Muscle of leg (tissue), 16 donors: ENCODE measurements at places on chromosomes 16 and 17.

DNA sequence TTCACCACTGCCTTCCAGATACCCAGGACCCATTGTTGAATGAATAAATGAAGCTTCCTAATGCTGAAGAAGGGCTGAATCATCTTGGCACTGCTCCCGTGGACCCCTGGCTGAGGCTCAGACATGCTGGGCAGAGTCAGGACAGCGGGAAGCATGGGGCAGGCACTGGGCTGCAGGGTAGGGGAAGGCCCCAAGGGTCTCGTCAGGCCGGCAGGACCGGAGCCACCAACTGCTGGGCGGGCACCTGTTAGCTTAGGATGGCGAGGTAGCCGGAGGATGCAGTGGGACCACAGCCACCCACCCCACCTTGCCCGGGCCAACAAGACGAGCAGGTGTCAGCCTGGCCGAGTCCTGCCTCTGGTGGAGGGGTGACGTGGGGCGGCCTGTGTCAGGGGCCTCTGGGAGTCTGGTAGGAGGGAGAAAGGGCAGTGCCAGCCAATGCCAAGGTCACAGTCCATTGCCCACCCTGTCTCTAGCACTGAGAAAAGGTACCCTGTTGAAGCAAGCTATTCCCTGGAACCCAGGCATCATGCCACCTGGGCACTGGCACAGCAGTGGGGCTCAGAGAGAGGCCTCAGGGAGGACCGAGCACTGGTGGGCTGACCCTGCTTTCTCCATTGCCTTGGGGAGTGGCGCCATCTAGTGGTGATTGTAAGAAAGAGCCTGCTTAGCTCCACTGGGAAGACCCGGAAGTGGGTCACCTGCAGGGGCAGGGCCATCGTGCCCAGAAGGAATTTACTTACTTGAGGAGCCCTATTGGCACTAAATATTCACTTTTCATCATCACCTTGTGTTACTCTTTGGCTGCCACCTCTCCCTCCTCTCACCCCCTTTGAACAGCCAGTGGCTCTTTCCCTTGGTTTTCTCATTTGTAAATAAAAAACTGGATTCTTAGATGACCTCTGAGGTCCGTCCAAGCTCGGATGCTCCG lies 3.0 kb upstream of the DLX3 start:
- no peaks in the 10 kb centered on the region for H3K36me3 ChIP-seq
- DNase-seq = peak; percentile 90
- peaks cover 30% of the 10 kb centered on the region for H3K4me1 ChIP-seq
- peaks cover 84% of the 10 kb centered on the region for H3K27me3 ChIP-seq
- H3K27ac ChIP-seq = no peak overlapping the region

- H3K36me3 ChIP-seq = peaks cover 3% of the 10 kb centered on the region
- peaks cover 80% of the 10 kb centered on the region for H3K4me1 ChIP-seq
- no peak for DNase-seq
- H3K27me3 ChIP-seq = no peaks in the 10 kb centered on the region
- no peak overlapping the region for H3K4me3 ChIP-seq
- peak overlapping the region; percentile 93 for H3K27ac ChIP-seq
Measured at GRCh38 chr16:4246777-4247459, 5.0 kb upstream of the SRL start.

- no peaks in the 10 kb centered on the region for H3K36me3 ChIP-seq
- no peak overlapping the region for H3K4me3 ChIP-seq
- H3K4me1 ChIP-seq = peaks cover 13% of the 10 kb centered on the region
- no peaks in the 10 kb centered on the region for H3K27me3 ChIP-seq
- DNase-seq = no peak
Measured at GRCh38 chr17:27354491-27355081, 60.7 kb downstream of the WSB1 start.

DNA sequence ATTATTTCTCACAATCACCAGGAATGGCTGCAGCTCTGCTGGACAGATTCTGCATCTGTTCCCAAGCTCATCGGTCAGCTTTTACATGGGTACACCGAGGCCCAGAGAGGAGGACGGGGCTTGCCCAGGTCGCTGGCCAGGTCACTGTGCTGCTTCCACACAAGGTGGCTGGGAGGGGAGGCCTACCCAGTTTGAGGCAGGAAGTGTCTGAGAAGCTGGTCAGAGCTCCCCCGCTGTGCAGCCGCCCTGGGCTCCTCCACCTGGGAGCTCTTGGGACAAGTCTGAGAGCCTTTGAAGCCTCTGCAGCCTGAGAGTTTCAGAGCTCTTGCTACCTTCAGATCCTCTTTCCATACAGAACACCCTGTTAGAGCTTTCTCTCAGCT lies 143.3 kb downstream of the CLEC16A start:
- H3K36me3 ChIP-seq = peaks cover 25% of the 10 kb centered on the region
- H3K27ac ChIP-seq = no peak overlapping the region
- DNase-seq = no peak
- no peaks in the 10 kb centered on the region for H3K27me3 ChIP-seq

DNA sequence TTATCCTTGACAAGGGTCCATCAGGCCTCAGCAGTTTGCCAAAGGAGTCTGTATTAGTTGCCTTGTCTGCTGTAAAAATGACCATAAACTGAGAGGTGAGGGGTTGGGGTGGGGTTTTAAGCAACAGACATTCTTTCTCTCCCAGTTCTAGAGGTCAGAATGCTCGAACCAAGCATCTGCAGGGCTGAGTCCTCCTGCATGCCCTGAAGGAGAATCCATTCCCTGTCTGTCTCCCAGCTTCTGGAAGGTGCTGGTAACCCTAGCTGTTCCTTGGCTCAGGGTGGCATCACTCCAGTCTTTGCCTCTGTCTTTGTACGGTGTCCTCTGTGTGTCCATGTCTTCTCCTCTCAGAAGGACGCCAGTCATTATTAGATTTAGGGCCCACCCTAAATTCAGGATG lies 17.5 kb upstream of the IRF8 start:
- no peak overlapping the region for H3K27ac ChIP-seq
- H3K27me3 ChIP-seq = peaks cover 38% of the 10 kb centered on the region
- H3K36me3 ChIP-seq = no peaks in the 10 kb centered on the region
- DNase-seq = no peak

GRCh38 chr17:9880582-9880999 lies 24.5 kb downstream of the RCVRN start:
- H3K27me3 ChIP-seq = no peaks in the 10 kb centered on the region
- no peak for DNase-seq
- no peaks in the 10 kb centered on the region for H3K36me3 ChIP-seq
- H3K4me3 ChIP-seq = no peak overlapping the region

- H3K27ac ChIP-seq = peak overlapping the region; percentile 52
- H3K4me3 ChIP-seq = no peak overlapping the region
- peaks cover 32% of the 10 kb centered on the region for H3K36me3 ChIP-seq
- H3K4me1 ChIP-seq = peaks cover 42% of the 10 kb centered on the region
- H3K27me3 ChIP-seq = no peaks in the 10 kb centered on the region
Measured at GRCh38 chr17:21174713-21175112, 39.2 kb downstream of the TMEM11 start.

GRCh38 chr17:28577466-28577824 lies 750 bp upstream of the ALDOC start:
- peaks cover 8% of the 10 kb centered on the region for H3K4me1 ChIP-seq
- no peaks in the 10 kb centered on the region for H3K27me3 ChIP-seq
- no peak overlapping the region for H3K27ac ChIP-seq
- peaks cover 34% of the 10 kb centered on the region for H3K36me3 ChIP-seq
- no peak for DNase-seq

DNA sequence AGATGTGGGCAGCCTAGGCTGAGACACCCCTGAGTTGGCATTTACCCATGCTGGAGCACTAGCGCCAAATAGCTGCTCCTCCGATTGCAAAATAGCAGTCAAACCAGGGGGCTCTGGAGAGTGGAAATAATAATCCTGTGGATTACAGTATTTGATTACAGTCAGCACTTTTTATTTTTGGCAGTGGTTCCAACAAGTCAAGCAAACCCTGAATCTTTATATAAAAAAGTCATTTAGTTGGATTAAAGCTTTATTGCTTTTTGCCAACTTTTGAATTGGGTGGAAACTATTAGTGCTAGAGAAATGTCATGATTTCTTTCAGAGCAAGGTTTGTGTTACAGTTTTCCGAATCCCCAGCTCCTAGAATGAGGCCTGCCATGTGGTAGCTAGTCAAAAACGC lies 99.3 kb upstream of the FAM20A start:
- DNase-seq = peak; percentile 88
- no peaks in the 10 kb centered on the region for H3K36me3 ChIP-seq
- no peak overlapping the region for H3K27ac ChIP-seq

- H3K4me3 ChIP-seq = no peak overlapping the region
- no peak for DNase-seq
- no peaks in the 10 kb centered on the region for H3K36me3 ChIP-seq
- H3K27ac ChIP-seq = no peak overlapping the region
Measured at GRCh38 chr16:65285128-65286048, 163.5 kb upstream of the CDH11 start.

DNA sequence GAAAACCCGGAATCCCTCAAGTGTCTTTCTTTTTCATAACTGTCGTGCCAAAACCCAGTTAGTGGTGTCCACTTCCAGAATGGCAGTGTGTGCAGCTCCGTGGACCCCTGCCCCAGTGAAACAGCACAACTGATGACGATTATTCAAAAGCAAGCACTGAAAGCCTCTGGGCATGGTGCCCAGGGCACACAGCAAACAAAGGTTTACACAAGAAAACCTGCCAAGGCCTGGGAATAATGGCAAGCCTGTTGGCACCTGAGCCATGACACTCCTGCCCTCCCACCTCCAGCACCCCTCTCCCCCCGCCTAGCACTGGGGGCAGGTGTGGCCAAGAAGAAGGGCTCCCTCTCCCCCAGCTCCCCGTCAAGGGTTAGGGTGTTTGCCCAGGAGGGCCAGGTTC lies 2.8 kb downstream of the PKMYT1 start:
- peaks cover 23% of the 10 kb centered on the region for H3K36me3 ChIP-seq
- no peak for DNase-seq
- H3K27ac ChIP-seq = no peak overlapping the region

- DNase-seq = no peak
- no peaks in the 10 kb centered on the region for H3K4me1 ChIP-seq
- no peak overlapping the region for H3K4me3 ChIP-seq
- no peaks in the 10 kb centered on the region for H3K36me3 ChIP-seq
- H3K27ac ChIP-seq = no peak overlapping the region
Measured at GRCh38 chr16:11417487-11417886, 72.2 kb downstream of the RMI2 start.

GRCh38 chr16:85905110-85906095 lies 6.4 kb downstream of the IRF8 start:
- no peak overlapping the region for H3K27ac ChIP-seq
- no peak overlapping the region for H3K4me3 ChIP-seq
- peaks cover 46% of the 10 kb centered on the region for H3K27me3 ChIP-seq
- DNase-seq = no peak

DNA sequence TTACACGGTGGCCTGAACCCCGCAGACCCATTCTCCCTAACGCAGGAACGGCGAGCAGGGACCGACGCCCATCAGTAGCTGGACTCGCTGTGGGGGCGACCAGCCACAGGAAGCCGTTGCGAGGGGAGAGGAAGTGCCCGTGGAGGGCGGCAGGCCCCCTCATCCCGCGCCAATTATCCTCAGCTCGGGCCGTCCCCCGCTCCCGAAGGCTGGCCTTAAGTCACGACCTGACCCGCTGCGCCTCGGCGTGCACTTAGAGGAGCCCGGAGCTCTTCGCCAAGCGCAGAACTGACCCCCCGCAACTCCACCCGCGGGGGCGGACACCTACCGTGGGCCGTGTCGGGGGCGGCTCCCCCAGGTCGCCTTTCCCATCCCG lies 401 bp downstream of the ARL16 start:
- H3K4me3 ChIP-seq = peak overlapping the region; percentile 76
- no peak for DNase-seq
- H3K27me3 ChIP-seq = no peaks in the 10 kb centered on the region
- peak overlapping the region; percentile 32 for H3K27ac ChIP-seq
- H3K36me3 ChIP-seq = peaks cover 39% of the 10 kb centered on the region
- peaks cover 26% of the 10 kb centered on the region for H3K4me1 ChIP-seq

GRCh38 chr17:38685491-38685890 lies 10.7 kb upstream of the EPOP start:
- peak overlapping the region; percentile 20 for H3K27ac ChIP-seq
- H3K27me3 ChIP-seq = no peaks in the 10 kb centered on the region
- no peak overlapping the region for H3K4me3 ChIP-seq
- peak; percentile 70 for DNase-seq
- H3K4me1 ChIP-seq = no peaks in the 10 kb centered on the region
